ENCODE measurements at places on chromosomes 5 and 9.

GRCh38 chr9:89686126-89686525, 81.3 kb downstream of the GADD45G start:
- DNase-seq, result no peak

GRCh38 chr5:32531885-32532520, 53.4 kb upstream of the SUB1 start:
- peak; percentile 63 for DNase-seq

- DNase-seq, result no peak
These were observed 37.9 kb upstream of the RASA1 start for GRCh38 chr5:87229780-87230179.

- DNase-seq, result no peak
These were observed 31.2 kb downstream of the NANS start for GRCh38 chr9:98087420-98088354.

DNA sequence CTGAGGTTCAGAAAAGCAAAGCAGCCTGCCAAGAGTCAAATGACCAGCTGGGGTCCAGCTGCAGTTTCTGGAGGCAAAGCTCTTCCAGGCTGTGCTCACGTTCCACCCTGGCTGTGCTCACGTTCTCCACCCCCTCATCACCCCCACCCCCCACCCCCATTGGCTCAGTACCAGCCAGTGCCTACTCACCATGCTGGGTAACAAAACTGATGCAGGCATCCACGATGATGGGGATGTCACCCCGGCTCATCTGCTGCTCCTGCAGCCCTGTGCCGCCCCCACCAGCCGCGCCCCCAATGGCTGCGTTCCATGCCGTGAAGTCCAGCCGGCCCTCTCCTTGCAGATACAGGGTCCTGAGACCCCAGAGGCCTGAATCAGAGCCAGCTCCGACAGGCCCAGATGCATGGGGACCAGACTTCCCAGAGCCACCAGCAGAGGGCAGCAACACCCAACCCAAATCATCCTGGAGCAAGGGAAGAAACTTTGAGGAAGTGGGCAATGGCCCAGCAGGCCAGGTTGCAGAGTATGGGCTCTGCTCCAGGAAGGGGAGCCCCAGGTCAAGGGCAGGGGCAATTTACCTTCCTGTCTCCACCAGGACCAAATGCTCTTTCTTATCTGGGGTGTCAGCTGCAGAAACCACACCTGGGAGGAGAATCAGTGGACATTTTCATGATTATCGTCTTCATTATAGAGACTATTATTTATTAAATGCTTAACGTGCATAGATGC, 13.7 kb upstream of the FCHSD1 start:
- DNase-seq, result peak; percentile 57

Measured in stimulated activated naive CD4-positive, alpha-beta T cell treated with Interleukin-2 at 50 U/mL for 16 hours (primary cell).